Kidney (tissue), 22 donors: ENCODE measurements at places on chromosomes 2 and 18. TPM values are rescaled to one million over a fixed set of nuclear protein-coding genes. Genes with fewer than 3 reads are reported as not detected.

DNA sequence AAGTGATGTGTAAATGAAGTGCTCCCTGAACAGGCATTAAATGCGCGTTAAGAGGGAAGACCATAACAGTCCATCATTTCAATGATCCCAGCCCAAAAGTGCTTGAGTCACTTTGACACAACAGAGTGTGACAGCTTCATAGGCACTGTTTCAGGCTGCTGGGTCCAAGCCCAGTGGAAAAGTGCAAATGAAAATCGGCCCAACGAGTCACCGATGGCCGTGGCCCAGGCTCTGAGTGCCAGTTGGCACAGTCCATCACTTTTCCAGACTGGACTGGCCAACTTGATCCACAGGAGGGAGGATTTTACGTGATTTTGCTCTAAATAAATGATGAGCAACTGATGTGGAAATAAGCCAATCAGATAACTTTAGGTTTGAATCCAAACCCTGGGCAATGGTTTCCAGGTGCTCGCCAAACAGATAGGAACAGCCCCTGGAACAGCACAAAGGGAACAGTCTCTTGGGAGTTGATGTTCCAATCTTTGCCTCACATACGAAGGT lies 114.0 kb downstream of the SP3 start:
- no peak for DNase-seq

The TMEM178A gene
- 5.7 TPM for total RNA-seq

GRCh38 chr2:174138161-174138560 lies 110.2 kb downstream of the OLA1 start:
- no peak for DNase-seq

The AQP12A gene
- total RNA-seq: not detected

DNA sequence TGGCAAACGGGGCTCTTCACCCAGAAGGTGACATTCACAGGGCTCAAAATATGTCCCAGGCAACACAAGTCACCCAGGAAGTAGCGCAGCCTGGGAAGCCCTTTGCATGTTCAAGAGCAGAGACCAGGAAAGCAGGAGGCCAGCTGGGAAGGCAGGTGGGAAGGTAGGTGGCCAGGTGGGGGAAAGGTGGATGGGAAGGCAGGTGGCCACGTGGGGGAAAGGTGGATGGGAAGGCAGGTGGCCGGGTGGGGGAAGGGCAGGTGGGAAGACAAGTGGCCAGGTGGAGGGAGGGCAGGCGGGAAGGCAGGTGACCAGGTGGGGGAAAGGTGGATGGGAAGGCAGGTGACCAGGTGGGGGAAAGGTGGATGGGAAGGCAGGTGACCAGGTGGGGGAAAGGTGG lies 102.7 kb downstream of the ZNF516 start:
- no peak for DNase-seq

The DNPEP gene
- 53.3 TPM for total RNA-seq

DNA sequence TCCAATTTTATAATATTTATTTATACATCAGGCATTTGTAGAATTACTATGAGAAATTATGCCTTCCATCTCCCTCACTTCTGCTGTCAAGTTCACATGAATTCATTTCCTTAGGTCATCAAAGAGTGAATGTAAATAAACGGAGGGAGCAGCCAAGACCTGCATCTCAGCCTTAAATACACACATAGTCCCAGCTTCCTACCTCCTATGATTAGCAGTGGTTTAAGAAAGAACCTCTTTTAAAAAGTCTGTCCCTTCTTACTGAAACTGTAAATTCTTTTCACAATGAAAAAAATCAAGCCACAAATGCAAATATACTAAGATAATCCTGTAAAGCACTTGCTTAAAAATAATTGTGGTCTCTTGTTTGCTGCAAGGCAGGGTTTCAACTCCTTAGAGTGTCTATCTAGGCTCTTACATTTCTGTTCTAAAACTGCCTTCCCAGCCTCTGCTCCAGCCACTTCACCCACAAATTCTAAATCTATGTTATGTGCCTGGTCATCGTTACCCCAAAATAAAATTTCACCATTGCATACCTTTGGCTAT lies 532.7 kb upstream of the FSHR start:
- DNase-seq: no peak

The STK39 gene
- total RNA-seq: 27.1 TPM

- DNase-seq: no peak
These were observed 45.5 kb downstream of the OSR1 start for GRCh38 chr2:19312949-19313348.

DNA sequence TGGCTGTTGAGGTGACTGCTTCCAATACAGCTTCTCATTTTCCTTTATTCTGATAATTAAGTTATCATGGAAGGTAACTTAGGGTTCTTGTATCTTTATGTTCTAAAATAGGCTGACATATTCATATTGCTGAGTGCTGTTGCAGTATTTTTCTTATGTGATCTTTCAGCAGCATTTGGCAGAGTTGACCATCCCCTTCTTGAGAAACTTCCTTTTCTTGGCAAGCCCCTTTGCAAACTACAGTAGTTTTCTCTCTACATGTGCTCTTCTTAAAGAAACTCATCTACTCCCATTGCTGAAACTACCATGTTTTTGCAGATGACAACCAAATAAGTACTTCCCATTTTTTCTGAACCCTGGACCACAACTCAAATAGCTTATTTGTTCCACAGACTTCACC lies 476.5 kb upstream of the TRIB2 start:
- no peak for DNase-seq
